ENCODE measurements at places on chromosomes 4 and X.

- DNase-seq, result no peak
Observed at GRCh38 chrX:47683184-47683828, 24.3 kb upstream of the UXT start.

- no peak for DNase-seq
Observed at GRCh38 chr4:1030559-1030958, 19.1 kb downstream of the FGFRL1 start.

- DNase-seq, result no peak
Observed at GRCh38 chr4:95869961-95870500, 30.1 kb downstream of the PDHA2 start.

DNA sequence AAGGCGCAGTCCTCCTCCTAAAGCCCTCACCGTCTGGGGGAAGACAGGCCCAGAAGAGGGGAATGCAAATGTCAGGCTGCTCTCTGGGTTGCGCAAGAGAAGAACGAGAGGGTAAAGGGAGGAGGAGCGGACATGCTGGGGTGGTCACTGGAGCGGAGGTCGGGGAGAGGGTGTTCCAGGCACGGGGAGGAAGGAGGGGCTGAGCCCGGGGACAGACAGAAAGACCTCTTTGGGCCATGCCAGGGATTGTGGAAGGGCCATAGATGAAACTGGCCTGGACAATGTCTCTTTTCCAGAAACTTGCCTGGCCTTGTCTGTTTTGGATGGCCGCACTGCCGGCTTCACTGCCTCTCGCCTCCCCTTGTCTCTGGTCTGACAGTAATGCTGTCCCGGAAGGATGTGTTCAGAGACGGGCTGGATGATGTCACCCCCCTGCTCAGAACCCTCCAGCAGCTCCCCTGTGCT lies 121.0 kb downstream of the SORCS2 start:
- no peak for DNase-seq

GRCh38 chrX:118484216-118484903 lies 11.3 kb upstream of the DOCK11 start:
- DNase-seq, result no peak

All from RWPE1 (cell line).